ENCODE measurements at places on chromosomes 7 and 10.

- DNase-seq: no peak
Measured at GRCh38 chr7:50620433-50620832, 55.2 kb upstream of the DDC start.

- DNase-seq: no peak
Measured at GRCh38 chr10:19710600-19710999, 105.6 kb upstream of the PLXDC2 start.

DNA sequence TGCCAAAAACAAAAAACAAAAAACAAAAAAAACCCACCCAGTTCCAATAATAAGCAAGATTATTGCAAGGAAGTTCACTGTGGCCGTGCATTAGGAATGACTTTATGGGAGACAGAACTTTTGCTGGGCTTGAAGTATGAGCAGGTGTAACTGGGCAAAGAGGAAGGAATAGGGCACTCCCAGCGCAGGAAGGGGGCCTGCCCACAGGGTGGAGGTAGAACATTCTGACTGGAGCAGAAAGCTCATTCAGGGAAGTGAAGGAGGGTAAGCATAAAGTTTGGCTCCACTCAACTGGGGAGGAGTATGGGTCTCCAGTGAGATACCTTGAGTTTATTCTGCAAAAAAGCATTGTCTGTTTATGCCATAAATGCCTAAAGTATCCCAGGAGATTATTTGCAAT is 42.1 kb upstream of the WIPF3 start:
- no peak for DNase-seq

DNA sequence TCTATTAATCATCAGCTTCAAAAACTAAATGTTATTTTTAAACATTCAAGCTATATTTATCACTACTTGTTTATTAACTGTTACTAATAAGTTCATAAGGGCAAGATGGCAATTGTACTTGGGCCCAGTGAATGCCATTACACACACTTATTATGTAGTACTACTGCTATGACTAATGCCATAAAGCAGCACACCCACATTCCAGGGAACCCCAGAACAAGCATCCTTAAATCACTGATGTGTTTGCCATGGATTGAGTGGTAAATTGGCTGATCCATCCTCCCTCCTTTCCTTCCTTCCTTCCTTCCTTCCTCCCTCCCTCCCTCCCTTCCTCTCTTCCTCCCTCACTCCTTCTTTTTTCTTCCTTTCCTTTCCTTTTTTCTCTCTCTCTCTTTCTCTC is 37.4 kb upstream of the RSU1 start:
- no peak for DNase-seq

- no peak for DNase-seq
Measured at GRCh38 chr10:12726971-12727831, 274.3 kb downstream of the CCDC3 start.

DNA sequence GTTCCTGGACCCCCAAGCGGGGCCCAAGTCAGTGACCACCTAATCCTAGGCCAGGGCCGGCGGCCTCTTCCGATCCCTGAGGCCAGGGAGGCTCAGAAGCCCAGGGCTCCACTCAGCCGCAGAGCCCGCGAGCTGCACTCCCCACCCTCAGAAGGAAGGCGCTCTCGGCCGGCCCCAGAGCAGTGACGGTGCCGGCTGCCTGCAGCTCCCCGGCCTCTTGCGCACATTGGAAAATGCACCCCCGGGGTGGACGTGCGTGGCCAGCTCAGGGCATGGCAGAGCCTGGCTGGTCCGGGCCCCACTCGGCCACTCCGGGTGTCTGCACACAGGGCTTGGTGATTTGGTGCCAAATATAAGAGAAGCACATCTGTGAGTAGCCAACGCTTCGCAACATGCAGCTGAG is 269.1 kb downstream of the PTPRN2 start:
- no peak for DNase-seq

GRCh38 chr10:2494399-2494798 is 572.9 kb upstream of the PFKP start:
- no peak for DNase-seq

- DNase-seq: no peak
Measured at GRCh38 chr10:97788552-97789442, 17.0 kb upstream of the SFRP5 start.

DNA sequence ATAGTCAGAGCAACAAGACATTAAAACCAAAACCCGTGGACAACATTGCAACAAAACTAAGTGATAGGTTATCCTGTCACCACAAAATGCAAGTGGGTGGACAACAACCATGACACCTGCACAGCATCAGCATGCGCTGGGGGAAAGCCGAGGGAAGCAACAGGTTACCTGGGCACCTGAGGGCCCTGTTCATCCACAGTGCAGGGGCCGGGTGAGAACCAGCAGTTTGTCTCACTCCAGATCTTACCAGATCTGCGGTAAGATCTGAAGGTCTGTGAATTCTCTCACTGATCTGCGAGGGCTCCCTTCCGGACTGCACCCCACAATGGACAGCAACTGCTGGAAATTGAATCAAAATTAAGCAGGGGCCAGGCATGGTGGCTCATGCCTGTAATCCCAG is 30.5 kb upstream of the GRID1 start:
- DNase-seq: no peak

GRCh38 chr7:115359955-115360354 is 438.1 kb downstream of the MDFIC start:
- DNase-seq: no peak

DNA sequence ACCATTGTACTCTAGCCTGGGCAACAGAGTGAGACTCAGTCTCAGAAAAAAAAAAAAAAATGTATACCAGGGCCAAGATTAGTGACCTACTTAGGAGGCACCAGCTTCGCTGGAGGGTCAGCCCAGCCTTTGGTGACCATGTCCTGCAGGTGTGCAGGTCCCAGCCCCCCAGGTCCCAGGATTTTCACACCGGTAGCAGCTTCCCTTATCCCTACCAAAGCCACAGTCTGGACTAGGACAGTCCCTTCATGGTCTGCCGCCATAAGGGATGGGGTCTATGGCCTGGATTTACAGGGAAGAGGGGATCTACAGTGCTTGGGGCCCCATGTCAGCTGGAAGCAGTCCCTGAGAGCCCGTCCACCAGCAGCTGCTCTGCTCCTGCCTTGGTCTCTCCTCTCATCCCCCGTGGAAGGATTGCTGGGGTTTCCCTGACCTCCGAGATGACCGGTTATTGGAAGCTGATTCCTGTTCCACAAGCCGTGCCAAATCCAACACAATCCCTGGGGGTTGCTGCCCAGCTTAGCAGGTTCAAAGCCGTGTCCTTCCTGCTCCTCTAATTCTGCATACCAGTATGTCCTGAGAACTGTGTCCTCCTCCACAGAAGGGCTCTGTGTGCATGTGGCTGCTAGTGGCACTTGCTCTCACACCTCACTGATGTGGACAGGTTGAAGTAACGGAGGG is 11.0 kb upstream of the NDUFB2 start:
- DNase-seq: no peak

DNA sequence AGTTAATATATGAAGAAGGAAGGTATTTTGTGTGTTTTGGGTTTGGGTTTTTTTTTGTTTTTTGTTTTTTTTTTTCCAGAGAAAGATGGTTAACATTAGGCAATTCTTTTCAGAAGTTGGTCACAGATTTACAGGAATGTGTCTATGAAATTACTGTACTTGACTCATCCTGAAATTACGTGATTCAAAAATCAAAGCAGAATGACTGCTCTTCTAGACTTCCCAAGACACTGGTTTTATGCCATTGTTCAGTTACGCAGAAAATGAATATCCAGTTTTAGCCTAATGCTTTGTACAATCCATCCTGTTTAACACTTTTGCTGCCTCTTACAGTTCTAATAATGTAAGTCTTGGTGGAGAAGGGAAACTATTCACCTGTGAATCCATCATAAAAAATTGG is 39.7 kb upstream of the CELF2 start:
- no peak for DNase-seq

DNA sequence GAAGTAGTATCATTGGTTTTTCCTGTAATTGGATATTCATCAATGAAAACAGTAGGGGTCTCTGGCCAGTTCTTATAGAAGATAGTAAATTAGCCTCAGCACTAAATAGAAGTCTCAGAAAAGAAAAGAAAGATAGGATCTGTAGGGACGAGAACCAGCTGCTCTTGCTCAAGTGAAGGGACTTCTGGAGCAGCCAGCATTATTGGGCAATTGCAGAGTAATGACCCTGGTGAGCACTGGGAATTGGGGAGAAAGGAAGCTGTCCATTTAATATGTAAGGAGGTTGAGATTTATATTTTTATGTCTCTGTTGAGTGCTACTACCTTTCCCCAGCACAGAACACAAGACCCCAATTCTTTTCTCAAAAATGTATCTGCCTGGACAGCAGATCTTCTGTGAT is 61.2 kb upstream of the WNT16 start:
- no peak for DNase-seq

DNA sequence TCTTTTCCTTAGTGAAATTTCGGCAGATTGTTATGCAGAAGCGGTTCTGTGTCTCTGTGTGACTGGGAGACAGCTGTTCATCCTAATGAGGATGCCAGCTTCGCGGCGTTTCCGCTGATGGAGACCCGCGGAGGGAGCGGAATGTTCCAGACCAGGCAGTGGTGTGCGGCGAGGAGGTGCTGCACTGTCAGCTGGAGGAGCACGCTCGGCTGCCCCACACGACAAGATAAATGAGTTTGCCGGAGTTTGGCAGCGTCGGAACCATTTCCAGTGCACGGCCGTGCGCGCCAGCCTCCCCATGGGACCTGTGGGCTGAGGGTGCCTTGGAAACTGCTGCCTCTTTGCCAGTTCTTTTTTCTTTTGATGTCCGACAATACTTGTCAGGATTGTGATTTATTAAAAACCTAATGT is 64.6 kb downstream of the WDR37 start:
- DNase-seq: no peak
